Transverse colon (tissue), 4 donors: ENCODE measurements at places on chromosomes 3 and 15. TPM values are rescaled to one million over a fixed set of nuclear protein-coding genes. Genes with fewer than 3 reads are reported as not detected.

DNA sequence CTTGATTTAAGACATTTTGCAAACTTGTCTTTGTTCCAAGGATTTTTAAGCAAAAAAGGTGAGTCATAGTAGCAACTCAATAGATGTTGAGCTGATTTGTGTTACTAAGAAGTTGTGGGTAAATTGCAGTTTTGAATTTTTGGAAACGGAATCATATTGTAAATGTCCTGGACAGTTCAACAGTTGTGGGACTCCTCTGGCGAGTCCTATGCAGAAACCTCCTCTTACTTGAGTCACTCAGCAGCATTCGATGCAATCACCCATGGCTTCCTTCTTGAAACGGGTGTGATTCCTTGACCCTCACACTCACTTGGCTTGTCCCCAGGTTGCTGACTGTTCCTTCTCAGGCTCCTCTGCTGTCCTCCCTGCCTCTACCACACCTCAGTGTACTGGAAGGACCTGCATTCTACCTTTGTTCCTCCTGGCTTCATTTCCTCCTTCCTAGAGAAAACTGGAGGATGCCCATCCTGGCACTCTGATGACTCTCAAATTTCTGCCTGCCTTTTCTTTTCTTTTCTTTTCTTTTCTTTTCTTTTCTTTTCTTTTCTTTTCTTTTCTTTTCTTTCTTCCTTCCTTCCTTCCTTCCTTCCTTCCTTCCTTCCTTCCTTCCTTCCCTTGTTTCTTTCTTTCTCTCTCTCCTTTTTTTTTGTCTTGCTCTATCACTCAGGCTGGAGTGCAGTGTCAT lies 52.8 kb upstream of the DGKG start:
- DNase-seq = peak; percentile 30

DNA sequence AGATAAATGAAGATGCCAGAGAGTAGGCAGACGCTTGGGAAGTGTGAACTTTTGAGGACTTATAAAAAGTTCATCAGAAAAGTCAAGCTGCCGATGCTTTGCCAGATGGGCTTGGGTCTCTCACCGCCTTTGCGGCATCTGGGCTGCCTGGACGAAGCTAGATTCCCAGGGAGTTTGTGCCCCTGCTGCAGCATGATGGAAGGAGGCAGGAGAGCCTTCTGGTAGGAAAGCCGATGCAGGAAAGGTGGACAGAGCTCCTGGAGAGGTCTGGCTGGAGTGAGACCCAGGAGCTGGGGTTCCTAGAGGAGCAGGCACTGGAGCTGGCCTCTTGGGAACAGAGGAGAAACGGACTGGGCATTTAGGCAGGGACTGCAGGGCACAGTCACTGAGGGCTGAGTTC lies 51.9 kb upstream of the ATP2B2 start:
- no peak for DNase-seq

DNA sequence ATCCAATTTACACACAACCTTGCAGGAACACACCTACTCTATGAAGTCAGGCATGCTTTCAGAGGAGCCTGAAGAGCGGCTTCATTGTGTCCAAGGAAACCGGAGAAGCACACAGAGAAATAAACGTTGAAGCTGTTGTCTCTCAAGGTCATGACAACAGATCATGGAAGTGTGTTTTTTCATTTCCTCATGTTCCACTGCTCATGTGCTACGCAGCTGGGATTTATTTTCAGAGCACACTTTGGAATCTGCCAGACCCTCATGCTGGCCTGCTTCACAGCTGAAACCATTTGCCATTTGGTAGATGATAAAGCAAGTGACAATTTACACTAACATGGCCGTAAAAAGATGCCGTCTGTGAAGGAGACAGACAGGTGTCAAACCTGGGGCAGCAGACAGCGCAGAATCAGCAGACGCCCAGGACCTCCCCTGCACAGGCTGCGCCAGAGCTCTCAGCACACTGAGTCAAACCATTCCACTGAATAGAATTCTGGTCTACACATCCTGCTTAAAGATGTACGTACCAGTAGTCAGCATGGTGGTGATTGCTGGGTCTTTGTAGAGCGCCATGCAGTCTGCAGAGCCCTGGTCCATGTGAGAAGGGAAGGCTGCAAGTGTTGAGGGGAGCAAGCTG lies 99.3 kb downstream of the ARNT2 start:
- no peak for DNase-seq

Gene HIGD2B
- total RNA-seq = not detected

DNA sequence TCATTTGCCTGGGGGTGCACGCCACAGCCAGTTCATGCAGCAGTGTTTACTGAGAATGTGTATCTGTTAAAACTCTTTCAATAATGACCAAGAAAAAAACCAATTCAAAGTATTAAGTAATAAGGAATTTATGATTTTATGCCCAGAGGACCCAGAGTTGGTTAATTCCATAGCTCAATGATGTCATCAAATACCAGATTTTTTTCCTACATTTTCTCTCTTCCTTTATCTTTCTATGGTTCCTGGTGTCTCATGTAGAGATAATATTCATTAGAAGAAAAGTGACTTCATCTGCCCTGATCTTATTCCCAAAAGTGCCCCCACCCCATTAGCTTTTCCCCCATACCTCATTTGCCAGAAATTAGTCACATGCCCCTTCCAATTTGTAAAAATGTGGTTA lies 44.6 kb upstream of the LMCD1 start:
- DNase-seq = no peak

- no peak for DNase-seq
Observed at GRCh38 chr15:69819371-69819770, 278.3 kb downstream of the TLE3 start.

DNA sequence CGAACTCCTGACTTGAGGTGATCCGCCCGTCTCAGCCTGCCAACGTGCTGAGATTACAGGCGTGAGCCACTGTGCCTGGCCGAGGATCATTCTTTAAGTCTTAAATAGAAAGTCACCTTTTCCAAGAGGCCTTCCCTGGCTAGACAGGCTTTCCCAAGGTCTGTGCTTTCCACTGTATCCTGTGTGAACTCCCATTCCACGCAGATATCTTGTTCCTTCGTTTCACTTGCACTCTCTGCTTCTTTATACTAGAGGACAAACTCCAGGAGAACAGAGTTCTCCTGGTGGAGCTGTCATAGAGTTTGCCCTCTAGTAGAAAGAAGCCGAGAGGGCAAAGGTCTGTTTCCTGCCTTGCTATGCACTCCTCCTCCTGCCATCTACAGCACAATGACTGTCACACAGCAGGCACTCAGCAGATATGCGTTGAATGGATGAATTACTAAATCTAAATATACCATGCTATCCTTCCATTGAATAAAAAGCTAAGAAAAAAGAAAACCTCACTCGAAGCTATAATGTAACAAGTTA lies 211.2 kb downstream of the FOXP1 start:
- DNase-seq = peak; percentile 34

DNA sequence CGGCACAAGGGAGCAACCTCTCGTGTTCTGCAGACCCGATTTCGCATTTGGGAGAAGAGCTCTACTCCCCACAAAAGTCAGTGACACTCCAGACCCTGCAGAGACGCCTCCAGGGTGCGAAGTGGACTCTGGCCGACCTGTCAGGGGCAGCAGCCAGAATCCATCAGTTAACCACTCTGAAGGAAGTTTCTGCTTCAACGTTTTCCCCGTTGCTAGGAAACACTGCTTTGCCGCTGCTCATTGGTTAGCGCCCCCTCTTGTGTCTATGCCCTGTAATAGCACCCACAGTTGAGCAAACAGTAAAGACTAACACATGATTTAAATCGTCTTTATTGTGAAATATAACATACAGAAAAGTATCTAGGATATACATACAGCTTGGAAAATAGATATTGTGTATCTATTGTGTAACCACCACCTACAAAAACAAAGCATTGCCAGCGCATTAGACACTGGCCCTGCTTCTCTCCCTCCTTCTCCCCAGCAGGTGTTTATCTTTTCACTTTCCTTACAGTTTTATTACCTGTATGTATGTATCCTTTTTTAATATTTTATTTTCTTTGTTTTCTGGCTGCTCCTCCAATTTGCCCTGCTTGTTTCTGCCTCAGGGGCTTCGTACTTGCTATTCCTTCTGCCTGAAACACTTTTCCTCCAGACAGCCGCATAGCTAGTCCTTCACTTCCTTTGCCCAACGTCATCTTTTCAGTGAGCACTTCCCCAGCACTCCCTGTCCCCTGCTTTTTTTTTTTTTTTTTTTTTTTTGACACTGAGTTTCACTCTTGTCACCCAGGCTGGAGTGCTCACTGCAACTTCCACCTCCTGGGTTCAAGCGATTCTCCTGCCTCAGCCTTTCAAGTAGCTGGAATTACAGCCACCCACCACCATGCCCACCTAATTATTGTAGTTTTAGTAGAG lies 38.8 kb downstream of the TMEM40 start:
- DNase-seq = peak; percentile 78

Gene HRG
- total RNA-seq = not detected

Gene RLBP1
- total RNA-seq = not detected

DNA sequence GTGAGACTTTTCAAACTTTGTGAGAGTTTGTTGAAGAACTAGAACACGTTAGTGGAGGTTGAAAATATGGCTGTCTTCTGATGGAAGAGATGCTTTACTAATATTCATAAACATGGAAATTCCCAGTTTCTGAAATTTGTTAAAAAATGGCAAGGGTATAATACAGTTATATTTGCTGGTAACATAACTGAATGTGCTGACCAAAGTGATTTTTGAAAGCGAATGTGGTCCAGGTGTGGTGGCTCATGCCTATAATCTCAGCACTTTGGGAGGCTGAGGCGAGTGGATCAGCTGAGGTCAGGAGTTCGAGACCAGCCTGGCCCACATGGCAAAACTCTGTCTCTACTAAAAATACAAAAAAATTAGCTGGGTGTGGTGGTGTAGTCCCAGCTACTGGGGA lies 18.1 kb downstream of the FXR1 start:
- DNase-seq = no peak

- no peak for DNase-seq
Observed at GRCh38 chr3:57779666-57780065, 23.6 kb downstream of the SLMAP start.

GRCh38 chr15:56365075-56365711 lies at the start of gene TEX9:
TEX9 (plus strand) TSS chr15:56365426; CDS start chr15:56365451, 25 bp downstream.
- peak; percentile 91 for DNase-seq

GRCh38 chr3:152056481-152056880 lies 183.0 kb downstream of the SUCNR1 start:
- no peak for DNase-seq

- no peak for DNase-seq
Observed at GRCh38 chr15:59794229-59794886, 105.2 kb upstream of the BNIP2 start.

DNA sequence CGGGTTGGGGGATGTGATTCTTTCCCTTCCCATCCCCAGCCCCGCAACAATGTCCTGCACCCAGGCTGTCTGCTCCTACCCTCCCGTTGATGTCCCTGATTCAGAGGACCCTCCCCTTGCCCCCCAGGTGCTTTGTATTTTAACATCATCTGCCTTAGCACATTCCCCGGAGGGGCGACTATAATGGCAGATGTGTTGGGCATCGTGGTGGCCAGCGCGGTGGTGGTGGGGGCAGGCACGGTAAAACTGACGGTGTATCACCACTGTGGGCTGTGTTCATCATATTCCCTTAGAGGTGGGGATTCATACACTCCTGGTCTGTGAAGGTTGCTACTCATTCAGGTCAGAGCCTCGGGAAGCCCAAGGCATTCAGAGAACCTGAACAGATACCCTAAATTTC lies 173.0 kb downstream of the ADAMTS17 start:
- DNase-seq = no peak

GRCh38 chr3:183477801-183478456 lies 49.5 kb upstream of the MCF2L2 start:
- no peak for DNase-seq

DNA sequence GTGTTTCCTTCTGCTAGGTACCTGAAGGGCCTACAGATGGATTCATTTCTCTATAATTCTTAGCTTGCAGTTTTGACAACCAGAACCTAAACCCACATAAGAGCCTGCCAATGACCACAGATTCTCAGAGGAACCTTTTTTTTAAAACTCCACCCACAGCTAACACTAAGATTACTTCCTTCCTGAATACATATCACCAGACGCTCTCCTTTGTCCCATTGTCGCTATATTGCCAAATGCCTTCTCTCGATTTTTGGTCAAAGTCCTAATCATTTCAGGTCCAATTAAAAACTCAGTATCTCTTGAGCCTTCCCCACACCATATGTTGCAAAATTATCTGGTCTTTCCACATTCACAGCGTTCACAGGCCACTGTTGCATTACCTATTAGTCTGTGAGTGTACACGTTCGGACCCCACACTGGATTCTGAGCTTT lies 12.4 kb downstream of the ZNF710 start:
- DNase-seq = peak; percentile 7

DNA sequence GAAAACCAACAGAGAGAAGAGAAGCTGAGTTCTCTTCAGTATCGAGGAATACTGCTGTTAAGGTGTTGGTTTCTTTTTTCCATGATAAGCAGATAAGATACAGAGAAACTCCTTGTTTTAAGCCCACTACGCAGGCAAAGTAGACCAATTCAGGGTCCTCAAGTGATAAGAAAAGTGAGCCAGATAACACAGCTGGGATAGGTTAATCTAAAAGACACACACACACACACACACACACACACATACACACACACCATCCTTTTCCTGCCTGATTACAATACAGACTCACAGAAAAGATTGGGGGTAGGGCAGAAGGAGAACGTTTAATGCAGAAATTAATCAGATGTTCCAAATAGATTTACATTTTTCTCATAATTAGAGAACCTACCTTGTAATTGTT lies 6.5 kb upstream of the PHLDB2 start:
- DNase-seq = no peak

Gene CDHR4
- not detected for total RNA-seq

GRCh38 chr3:138195481-138195880 lies 8.4 kb downstream of the ARMC8 start:
- DNase-seq = no peak

Gene FHIT
- 7.5 TPM for total RNA-seq

GRCh38 chr3:100517276-100517675 lies 24.9 kb downstream of the TMEM45A start:
- no peak for DNase-seq

- DNase-seq = no peak
Observed at GRCh38 chr3:39327053-39327745, 2.3 kb upstream of the CCR8 start.

GRCh38 chr15:40289140-40289775 lies 6.4 kb upstream of the ANKRD63 start:
- peak; percentile 71 for DNase-seq

Gene GPR171
- 6.8 TPM for total RNA-seq

DNA sequence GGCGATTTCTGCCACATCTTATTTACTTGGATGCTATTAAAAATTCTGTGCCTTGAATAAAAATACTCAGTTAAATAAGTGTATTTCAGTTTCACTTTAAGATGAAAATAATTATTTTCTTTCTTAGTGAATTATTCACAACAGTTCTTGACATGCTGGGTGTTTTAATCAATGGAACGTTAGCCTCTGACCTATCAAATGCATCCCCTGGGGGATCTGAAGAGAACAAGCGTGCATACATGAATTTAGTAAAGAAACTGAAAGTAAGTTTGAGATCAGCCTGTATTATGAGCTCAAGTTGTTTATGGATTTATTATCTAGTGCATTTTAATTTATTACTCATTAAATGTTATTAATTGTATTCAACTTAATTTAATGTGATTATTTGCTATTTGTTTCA lies 597 bp downstream of the P2RY12 start:
- no peak for DNase-seq

Gene ATP13A3
- total RNA-seq = 31.2 TPM

GRCh38 chr15:96261575-96262034 lies 68.9 kb upstream of the NR2F2 start:
- DNase-seq = no peak

GRCh38 chr3:42651248-42652091 lies 2.0 kb upstream of the ZBTB47 start:
- DNase-seq = no peak
